ENCODE measurements at places on chromosomes 5 and 9. TPM values are rescaled to one million over a fixed set of nuclear protein-coding genes. Genes with fewer than 3 reads are reported as not detected.

Gene SLC1A3
- 4.0 TPM for total RNA-seq

Gene BRD3OS
- 15.5 TPM for total RNA-seq

Gene SNAPC4
- total RNA-seq: 6.1 TPM

Gene FKTN
- total RNA-seq: 9.8 TPM

Gene PPP3R2
- not detected for total RNA-seq

Gene NKD2
- 102 TPM for total RNA-seq

Gene C9
- not detected for total RNA-seq

Gene CDKN2B
- 1.2 TPM for total RNA-seq

Gene LCN12
- total RNA-seq: not detected

Gene IFNA21
- total RNA-seq: not detected

Gene FOXD4L4
- total RNA-seq: 0.08 TPM

Gene EFNA5
- total RNA-seq: 6.4 TPM

Gene LECT2
- not detected for total RNA-seq

Gene RBM27
- 17.4 TPM for total RNA-seq

Gene PCDH12
- 0.64 TPM for total RNA-seq

Gene C5orf58
- not detected for total RNA-seq

Gene FBXL7
- total RNA-seq: 16.7 TPM

Gene TXNDC8
- not detected for total RNA-seq

Gene LRRC19
- not detected for total RNA-seq

Gene TYRP1
- 14.4 TPM for total RNA-seq

Gene KCNV2
- not detected for total RNA-seq

Gene GCNT4
- 0.32 TPM for total RNA-seq

Gene NAIP
- 4.2 TPM for total RNA-seq

Gene C1QTNF2
- total RNA-seq: 0.39 TPM

Gene ABCA1
- total RNA-seq: 36.3 TPM

Gene PCDH1
- total RNA-seq: 7.4 TPM

Gene PCDHGA8
- 0.65 TPM for total RNA-seq

Gene F2R
- 137 TPM for total RNA-seq

Gene C6
- 1.2 TPM for total RNA-seq

Gene SOHLH1
- not detected for total RNA-seq

Gene SPOCK1
- 27.8 TPM for total RNA-seq

Gene C5orf52
- not detected for total RNA-seq

Gene CXCL14
- not detected for total RNA-seq

Gene CREB3
- 88.2 TPM for total RNA-seq

Gene TIGD6
- 6.5 TPM for total RNA-seq

Gene NME5
- total RNA-seq: 1.7 TPM

Gene DBH
- not detected for total RNA-seq

Gene BTNL9
- total RNA-seq: not detected

Gene IL7R
- total RNA-seq: 0.48 TPM

Gene OLFM1
- total RNA-seq: 0.16 TPM

Gene FAM78A
- 0.24 TPM for total RNA-seq

Gene ISL1
- not detected for total RNA-seq

Gene CD72
- 1.1 TPM for total RNA-seq

Gene TERT
- not detected for total RNA-seq

Gene UQCRQ
- 222 TPM for total RNA-seq

Measured in epithelial cell of alveolus of lung (primary cell).